Activated CD4-positive, alpha-beta T cell treated with anti-CD3 and anti-CD28 coated beads, Interleukin-2, amount 10 ng/mL, durations not matched to agents 7 days and 5 days (primary cell): ENCODE measurements at places on chromosomes 4 and X. TPM values are rescaled to one million over a fixed set of nuclear protein-coding genes. Genes with fewer than 3 reads are reported as not detected.

DNA sequence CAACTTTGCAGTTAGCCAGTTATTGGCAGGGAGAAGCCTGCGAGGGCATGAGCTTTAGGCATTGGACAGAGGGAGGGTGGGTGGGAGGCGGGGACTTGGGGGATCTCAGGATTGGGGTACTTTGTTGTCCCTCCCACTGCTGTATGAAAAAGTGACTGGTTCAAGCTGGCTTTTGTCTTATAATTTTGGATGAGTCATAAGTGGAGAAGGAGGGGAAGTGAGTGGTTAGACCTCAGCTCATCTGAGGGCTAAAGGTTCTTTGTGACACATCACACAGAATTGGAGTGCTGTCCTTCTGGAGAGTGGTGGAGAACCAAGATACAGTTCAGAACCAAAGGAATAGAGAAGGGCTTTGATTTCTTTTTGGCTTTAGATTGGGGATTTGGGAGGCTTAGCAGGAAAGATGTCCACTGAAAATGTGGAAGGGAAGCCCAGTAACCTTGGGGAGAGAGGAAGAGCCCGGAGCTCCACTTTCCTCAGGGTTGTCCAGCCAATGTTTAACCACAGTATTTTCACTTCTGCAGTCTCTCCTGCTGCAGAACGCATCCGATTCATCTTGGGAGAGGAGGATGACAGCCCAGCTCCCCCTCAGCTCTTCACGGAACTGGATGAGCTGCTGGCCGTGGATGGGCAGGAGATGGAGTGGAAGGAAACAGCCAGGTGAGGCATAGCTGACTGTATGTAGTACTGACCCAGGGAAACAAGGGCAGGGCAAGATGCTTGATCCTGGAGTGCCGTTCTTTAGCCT lies at the start of gene SLC4A4:
SLC4A4 (plus strand) TSS at position 175 of the 748 bp plus-strand sequence.
- H3K36me3 ChIP-seq, result no peaks in the 10 kb centered on the region
- peaks cover 12% of the 10 kb centered on the region for H3K4me1 ChIP-seq
- no peak within 1 kb of the TSS for H3K27ac ChIP-seq
- DNase-seq, result peak; percentile 7
- H3K4me3 ChIP-seq, result no peak within 1 kb of the TSS

DNA sequence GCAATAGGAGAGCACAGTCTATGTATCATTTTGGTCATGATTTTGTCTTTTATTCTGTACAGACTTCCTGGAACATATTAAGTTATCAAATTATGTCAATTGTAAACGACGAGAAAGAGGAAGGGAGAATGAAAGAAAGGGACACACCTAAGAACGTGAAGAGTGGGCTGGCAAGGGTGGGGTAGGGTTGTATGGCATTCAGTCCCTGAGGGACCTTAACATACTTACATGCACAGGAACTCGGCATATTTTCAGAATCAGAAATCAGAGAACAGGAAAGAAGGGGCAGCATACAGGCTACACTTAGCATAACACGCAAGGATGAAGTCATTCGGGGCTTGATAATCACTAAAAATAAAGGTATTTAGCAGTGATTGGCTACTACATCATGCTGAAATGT lies 1375.0 kb upstream of the ADGRL3 start:
- no peak overlapping the region for H3K4me3 ChIP-seq
- no peaks in the 10 kb centered on the region for H3K4me1 ChIP-seq
- no peak overlapping the region for H3K27ac ChIP-seq
- no peaks in the 10 kb centered on the region for H3K36me3 ChIP-seq
- H3K27me3 ChIP-seq, result no peaks in the 10 kb centered on the region

- no peaks in the 10 kb centered on the region for H3K27me3 ChIP-seq
- H3K4me1 ChIP-seq, result no peaks in the 10 kb centered on the region
- no peak overlapping the region for H3K27ac ChIP-seq
- no peak overlapping the region for H3K4me3 ChIP-seq
- no peaks in the 10 kb centered on the region for H3K36me3 ChIP-seq
These were observed 1331.8 kb downstream of the PCDH19 start for GRCh38 chrX:99078301-99078700.

DNA sequence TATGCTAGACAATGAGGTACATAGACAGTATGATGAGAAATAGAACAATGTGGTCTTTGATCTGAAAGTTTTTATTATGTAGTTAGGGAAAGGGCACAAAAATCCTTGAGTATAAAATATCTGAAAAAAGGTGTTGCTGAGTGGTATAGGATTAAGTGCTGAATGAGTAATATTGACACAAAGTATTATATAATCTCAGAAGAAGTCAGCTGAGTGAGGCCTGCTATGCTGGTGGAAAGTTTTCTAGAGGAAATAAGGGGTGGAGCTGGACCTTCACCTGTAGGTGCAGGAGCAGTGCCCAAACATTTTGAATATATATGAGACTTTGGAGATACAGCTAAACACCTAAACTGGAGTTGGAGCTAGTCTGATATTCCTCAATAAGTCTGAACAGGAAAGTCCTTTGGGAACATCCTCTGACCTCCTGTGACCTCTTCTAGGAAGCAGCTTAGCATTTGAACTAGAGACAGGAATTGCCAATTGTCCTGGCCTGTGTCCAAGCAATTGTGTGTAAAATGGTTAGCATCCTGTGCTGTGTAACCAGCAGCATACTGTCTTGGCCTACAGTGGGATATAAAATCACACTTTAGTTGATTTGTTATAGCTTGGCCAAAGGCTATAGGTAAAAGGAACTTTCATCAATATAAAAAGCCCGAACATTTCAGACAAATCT lies 285.3 kb downstream of the ANKRD50 start:
- H3K4me3 ChIP-seq, result no peak overlapping the region
- H3K27ac ChIP-seq, result no peak overlapping the region
- H3K4me1 ChIP-seq, result no peaks in the 10 kb centered on the region
- H3K27me3 ChIP-seq, result no peaks in the 10 kb centered on the region

DNA sequence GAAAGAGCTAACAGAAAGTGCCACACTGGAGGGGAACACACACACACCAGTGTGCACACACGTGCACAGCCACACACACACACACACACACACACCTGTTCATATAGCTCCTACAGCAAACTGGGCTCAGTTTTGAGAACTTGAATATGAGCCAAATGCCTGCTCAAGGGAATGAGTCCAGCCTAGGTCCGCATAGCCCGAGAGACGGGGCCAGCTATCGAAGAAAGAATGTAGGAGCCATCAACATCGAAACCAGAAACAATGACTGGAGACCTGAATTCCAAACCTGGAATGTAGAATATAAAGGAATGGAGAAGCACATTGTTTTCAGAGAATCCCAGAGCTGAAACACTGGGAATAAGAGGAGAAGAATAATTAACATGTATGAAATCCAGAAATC lies 37.6 kb upstream of the ERVMER34-1 start:
- H3K27ac ChIP-seq, result no peak overlapping the region
- no peaks in the 10 kb centered on the region for H3K4me1 ChIP-seq
- no peaks in the 10 kb centered on the region for H3K27me3 ChIP-seq

Gene CXCL13
- not detected for total RNA-seq

Gene NSD2
- 271 TPM for total RNA-seq

Gene HPGDS
- not detected for total RNA-seq
